ENCODE measurements at places on chromosomes 12 and 14. TPM values are rescaled to one million over a fixed set of nuclear protein-coding genes. Genes with fewer than 3 reads are reported as not detected.

ANKRD33 gene
- not detected for total RNA-seq

PLEKHH1 gene
- 32.4 TPM for total RNA-seq

FZD10 gene
- not detected for total RNA-seq

NKX2-1 gene
- not detected for total RNA-seq

MAP1LC3B2 gene
- 4.4 TPM for total RNA-seq

SIX1 gene
- 79.6 TPM for total RNA-seq

Data from glutamatergic neuron (in vitro differentiated cells).